GM13977 (cell line): ENCODE measurements at places on chromosomes 2 and 18.

DNA sequence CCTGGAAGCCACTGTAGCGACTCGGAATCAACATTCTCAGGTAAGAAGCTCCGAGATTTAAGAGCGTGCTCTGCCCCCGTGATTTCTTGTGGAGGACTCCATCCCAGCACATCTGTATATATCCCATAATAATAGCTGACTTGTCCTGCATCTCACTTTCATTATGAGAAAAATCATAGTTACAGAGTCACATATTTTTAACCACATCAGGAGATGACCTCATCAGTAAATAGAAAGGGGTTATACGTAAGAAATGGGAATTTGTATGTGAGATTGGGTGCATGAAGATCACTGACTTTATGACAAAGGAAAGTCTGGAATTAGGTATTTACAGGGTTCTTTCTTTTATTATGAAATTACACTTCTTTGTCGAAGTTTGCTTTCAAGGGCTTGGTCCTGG is 16.4 kb upstream of the TMEM18 start:
- DNase-seq = no peak

- DNase-seq = no peak
Observed at GRCh38 chr18:76013057-76013456, 482.0 kb downstream of the ZNF516 start.

DNA sequence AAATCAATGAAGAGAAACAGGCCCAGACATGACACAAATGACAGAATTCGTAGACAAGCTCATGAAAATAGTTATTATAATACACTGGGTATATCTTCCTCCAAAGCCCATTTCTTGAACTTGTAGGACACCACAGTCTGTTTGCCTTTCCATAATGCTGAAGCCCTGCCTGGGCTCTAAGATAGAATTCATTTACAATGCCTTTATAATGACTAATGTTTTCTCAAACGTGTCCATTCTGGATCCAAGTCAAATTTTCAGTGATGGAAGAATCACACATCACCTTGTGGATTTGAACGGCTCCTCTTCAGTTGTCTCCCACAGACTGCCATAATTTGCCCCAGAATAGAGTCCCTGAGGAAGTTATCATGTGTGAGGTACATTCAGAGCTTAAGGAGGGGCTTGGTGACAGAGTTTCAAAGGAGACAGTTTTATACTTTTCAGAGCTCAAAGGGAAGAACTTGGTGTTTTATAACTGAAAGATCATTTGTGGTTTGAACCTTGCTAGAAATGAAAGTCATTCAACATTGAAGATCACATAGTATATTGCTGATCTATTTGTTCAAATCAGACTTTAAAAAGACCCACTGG is 38.2 kb downstream of the CASP8 start:
- no peak for DNase-seq

DNA sequence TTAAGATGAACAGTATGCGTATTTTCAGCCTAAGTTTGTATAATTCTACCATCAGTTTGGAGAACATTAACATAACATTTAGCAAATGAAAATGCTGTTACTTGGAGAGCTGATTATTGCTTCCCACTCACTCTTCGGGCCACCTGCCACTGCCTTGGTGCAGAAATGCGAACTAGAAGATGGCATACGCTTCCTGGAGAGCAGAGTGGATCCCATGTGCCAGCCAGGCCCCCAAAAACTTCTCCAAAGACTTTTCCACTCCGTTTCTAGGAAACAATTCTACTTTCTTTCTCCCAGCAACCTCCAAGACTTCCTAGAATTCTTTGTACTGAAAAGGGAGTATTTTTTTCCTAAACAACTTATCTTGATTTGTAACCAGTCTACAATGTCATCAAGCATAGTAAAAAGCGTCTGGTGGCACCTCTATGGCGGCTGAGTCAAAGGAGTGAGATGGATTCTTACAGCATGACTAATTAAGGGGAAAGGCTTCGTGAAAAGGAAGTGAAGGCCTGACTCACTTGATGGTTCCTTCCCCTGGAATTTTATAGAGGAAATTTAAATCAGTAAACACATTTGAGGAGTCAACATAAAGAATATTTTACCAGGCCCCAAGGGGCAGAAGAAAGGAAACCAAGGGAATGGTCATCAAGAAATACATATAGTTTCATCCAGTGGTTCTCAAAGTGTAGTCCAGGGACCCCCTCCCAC is 36.6 kb downstream of the FEZ2 start:
- DNase-seq = no peak

DNA sequence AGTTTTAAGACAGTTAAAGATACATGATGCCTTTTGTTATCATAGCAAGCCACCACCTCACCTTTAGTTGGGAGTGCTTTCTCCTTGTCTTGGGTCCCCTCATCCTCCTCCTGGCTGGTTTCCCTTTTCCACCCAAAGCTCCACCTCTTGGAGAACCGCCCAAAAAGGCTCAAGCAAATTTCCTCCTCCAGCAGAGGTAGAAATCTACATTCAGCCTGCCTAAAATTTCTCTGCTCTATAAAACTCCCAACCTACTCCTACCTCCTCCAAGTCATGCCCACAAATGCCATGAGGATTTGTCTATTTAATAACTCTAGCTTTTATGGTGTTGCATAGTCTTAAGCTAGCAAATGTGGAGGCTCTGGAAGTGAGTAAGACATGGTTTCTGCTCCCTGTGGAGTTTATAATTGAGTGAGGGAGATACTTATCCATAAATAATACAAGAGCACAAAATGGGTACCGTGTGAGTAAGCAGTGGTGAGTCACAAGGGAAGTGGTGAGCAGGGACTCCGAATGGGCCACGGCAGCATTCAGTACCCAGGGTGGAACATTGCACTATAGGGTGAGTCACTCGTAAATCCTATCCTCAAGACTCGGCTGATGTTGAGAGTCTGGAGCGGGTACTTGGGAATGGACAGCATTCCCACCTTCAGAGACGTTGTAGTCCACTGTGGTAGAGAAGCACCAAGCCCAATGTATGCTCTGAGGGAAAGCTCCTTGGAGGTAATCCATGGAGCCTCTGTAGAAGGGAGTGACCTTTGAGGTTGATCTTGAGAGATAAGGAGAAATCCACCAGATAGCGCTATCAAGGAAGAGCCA is 146.3 kb downstream of the RTN4 start:
- DNase-seq = no peak

DNA sequence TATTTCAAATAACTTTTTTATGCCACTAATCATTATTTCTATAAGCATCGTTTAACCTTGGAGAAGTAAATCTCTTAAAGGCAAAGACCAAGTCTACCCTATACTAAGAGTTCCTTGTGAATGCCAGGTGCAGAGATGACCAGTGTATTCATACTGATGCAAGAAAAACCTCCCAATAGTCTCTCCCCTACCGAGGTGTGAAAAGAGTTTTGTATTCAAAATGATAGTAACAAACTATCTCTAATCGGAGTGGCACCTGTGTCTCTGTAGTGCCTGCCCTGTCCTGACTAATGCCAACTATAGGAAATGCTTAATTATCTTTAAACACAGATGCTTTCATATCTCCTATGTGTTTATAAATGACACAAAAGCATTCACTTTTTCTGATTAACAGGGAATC is 798.5 kb downstream of the TRIB2 start:
- DNase-seq = no peak

DNA sequence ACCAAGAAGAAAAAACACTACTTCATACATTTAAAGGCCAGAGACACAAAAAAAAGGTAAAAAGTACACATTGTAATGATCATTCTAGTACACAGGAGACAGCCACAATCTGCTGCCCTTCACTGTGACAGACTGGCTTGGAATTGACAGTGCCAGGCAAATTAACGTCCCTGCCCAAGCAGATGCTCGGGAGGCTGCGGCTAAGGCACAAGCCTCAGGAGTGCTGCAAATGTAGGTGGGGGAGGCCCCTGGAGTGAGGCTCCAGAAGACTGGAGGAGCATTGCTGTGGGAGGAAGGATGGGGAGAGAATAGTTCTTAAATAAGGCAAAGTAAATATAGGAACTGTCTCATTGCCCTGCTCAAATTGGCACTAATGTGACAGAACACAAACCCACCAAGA is 18.6 kb downstream of the ERCC3 start:
- no peak for DNase-seq

GRCh38 chr2:180709392-180710145 is 270.8 kb upstream of the UBE2E3 start:
- no peak for DNase-seq

- DNase-seq = no peak
Observed at GRCh38 chr2:45852450-45853150, 201.1 kb downstream of the PRKCE start.

DNA sequence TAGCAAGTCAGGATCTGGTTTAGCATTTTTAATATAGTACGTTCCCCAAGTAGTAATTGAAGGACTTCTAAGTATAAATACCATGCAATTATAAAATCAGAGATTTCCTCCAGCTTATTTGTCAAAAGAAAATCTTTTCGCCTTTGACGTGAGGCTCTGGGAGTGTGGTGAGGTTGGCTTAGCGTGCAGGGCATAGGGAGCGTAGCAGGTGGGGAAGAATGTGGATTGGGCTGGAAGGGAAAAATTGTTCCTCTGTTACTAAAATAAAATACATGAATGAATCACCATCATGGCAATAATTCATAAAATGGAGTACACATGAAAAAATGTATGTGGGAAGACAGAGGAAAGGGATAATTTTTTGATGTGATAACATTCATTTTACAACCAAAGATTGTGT is 5.4 kb upstream of the IL1RL2 start:
- DNase-seq = no peak
